ENCODE measurements at places on chromosomes 2 and 18.
A peak's percentile ranks its signal among the peaks of the same experiment; 100 is the strongest.

DNA sequence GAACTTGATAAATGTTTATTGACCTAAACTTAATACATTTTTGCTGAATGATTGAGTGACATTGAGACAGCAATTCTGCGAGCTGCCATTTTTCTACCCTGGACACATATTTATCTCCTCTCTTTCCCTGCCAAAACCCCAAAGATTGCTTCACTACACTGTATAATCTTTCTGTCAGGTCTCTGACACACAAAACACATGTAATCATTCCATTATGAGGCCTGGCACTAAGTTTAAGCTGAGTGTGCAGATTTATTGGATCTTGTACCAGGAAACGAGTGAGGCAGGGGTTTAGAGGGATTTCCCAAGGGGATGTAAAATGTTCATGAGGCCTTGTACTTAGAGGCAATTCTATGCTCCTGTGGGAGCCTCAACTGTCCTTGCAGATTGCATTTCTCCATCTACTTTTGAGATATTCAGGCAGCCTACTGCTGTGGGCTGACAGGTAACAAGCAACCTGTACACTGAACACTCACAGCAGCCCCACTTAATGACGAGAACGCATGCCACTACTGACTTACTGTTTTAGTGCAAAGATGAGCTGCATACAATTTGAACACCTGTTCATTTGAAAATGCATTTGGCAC lies 13.7 kb upstream of the OSR1 start:
- DNase-seq: no peak

DNA sequence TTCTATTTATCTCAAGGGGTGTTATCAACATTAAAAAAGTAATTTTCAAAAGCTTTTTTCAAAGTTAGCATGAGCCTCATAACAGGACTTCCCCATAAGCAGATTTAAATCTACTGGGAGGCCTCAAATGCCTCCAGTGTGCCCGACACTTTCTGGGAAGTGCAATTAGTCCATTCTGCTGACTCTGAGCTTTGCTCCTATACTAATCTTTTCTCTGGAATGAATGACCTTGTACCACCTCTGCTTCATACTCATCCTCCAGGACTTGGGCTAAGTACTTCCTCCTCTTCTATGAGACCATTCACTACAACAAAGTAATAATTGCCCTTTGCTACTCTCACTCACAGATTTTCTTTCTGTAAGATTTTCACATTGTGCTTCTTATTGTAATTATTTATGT lies 111.1 kb downstream of the RIT2 start:
- no peak for DNase-seq

- DNase-seq: no peak
Observed at GRCh38 chr2:24121469-24121868, 1.7 kb downstream of the PFN4 start.

- peak; percentile 95 for DNase-seq
Observed at GRCh38 chr2:30026091-30027055, 105.0 kb upstream of the ALK start.

DNA sequence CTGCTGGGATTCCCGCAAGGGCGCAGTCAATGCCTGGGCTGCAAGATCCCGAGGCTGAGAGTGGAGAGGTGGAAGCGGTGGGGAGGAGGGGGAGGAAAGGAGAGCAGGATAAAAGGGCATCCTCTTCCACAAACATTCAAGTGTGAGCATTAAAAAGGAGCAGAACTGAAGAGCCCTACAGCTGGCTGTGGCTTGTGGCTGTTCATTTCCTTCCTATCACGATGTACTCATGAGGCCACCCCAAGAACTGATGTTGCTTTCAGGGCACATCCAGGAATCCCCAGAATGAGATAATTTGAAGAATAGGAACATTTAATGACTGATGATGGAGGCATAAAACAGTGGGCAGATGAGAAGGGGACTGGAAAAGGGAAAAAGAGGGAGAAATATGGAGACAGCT lies 230.8 kb upstream of the SMIM21 start:
- DNase-seq: no peak

GRCh38 chr2:26633351-26633945 lies 7.7 kb downstream of the CIB4 start:
- no peak for DNase-seq

- DNase-seq: peak; percentile 74
Observed at GRCh38 chr2:171807119-171807518, 86.9 kb downstream of the SLC25A12 start.

DNA sequence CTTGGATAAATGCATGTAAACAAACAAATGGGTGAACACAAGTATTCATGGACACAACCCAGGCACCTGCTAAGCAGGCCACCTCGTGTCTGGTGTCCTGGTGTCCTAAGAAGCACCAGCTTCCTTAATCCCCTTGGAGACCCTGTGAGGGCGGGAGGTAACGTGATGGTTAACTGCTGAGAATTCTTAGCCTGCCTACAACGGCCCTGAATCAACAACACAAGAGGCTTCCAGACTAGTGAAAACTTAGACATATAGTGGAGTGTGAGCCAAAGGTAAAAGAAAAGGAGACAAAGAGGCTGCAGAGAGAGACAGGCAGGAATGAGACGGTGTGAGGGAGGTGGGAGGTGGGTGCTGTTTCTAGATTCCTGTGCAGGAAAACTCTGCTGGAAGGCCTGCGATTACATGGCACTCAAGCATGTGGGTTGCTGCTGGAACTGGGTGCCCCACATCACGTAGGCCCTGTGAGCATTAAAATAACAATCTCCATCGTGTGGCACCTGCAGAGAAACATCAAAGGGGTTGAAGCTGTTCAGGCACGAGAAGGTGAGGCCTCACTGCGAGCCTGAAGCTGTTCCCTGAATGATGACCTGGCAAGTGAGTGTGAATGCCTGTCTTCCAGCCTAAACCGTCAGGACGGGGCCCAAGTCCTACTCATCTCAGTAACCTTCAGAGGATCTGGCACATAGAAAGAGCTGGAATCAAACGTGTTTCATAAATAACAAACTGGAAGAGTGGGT lies 64.2 kb downstream of the RPL37A start:
- DNase-seq: no peak

DNA sequence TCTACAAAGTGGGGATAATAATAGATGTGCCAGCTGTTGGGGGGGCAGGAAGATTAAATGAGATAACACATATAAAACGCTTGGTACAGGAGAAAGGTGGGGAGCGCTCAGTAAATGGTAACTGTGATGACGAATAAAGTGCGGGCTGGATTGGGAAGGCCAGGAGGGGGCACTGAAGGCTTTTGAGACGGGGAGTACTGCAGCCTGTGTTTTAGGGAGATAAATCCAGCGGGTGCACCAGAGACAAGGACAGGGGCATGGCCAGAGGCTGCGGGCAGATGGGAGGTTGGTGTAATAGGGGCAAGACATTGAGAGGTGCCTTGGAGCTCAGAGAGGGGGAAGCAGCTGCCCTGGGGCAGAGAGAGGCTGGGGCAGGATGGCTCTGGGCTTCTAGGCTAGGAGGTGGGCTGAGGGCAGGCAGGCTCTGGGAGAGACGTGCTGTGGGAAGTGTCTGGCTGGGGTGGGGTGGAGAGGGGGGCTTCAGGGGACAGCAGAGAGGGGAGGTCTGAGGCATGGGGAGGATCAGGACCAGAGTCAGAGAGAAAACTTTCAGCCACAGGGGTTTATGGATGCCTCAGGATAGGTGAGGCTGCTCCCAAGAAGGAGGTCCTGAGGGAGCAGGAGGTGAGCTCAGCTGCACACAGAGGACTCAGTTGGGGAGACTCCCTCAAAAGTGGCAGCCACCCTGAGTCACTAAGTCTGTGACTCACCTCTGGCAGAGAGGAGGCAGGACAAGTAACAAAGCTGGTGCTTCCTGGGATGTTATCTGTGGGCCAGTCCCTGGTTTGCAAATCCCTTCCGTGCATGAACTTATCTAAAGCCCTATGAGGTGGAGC lies 18.8 kb downstream of the TEX44 start:
- DNase-seq: peak; percentile 95

DNA sequence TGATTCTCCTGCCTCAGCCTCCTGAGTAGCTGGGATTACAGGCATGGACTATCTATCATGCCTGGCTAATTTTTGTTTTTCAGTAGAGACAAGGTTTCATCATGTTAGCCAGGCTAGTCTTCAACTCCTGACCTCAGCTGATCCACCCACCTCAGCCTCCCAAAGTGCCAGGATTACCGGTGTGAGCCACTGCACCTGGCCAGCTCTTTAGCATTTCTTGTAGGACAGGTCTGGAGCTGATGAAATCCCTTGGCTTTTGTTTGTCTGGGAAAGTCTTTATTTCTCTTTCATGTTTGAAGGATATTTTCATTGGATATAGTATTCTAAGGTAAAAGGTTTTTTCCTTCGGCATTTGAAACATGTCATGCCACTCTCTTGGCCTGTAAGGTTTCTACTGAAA lies 20.2 kb downstream of the VPS54 start:
- no peak for DNase-seq

- peak; percentile 64 for DNase-seq
Observed at GRCh38 chr18:63844254-63844653, 43.3 kb upstream of the SERPINB2 start.

DNA sequence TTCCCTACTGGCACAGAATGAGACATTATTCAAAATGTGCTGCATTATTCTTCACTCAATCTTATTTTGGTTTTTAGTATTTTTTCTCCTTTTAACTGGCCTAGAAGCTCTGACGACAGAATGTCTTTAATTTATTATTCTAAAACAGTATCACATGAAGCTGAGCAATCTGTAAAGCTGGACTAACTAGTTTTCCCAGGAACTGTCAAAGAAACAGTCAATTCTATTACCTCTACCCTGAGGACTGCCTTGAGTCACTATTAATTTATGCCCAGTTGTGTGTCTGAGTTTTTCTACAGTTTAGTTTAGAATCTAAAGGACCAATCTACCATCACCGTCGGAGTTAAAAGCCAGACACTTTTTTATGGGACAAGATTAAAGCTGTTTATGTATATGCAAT lies 31.6 kb downstream of the MBD2 start:
- no peak for DNase-seq

All from M059J (cell line).